ENCODE measurements at places on chromosomes 7 and 10.
A peak's percentile ranks its signal among the peaks of the same experiment; 100 is the strongest.

DNA sequence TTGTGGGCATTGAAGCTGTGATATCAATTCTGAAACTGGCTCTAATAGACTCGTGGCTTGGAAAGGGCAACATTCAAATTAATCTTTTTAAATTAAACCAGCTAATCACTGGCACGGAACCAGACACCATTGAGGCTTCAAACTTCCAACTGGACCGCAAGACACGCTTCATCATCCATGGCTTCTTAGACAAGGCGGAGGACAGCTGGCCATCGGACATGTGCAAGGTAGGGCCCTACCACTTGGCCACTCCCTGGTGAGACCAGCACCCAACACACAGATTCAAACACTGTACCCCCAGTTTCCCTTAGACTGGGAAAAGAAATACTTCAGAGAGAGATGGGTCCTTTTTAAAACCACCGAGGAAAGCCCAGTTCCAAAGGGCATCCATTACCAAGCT lies 5.1 kb downstream of the PNLIPRP2 start:
- DNase-seq: no peak

GRCh38 chr7:147579148-147579547 lies 1011.4 kb upstream of the C7orf33 start:
- DNase-seq: no peak

GRCh38 chr10:48231178-48231577 lies 43.3 kb downstream of the FRMPD2 start:
- DNase-seq: no peak

DNA sequence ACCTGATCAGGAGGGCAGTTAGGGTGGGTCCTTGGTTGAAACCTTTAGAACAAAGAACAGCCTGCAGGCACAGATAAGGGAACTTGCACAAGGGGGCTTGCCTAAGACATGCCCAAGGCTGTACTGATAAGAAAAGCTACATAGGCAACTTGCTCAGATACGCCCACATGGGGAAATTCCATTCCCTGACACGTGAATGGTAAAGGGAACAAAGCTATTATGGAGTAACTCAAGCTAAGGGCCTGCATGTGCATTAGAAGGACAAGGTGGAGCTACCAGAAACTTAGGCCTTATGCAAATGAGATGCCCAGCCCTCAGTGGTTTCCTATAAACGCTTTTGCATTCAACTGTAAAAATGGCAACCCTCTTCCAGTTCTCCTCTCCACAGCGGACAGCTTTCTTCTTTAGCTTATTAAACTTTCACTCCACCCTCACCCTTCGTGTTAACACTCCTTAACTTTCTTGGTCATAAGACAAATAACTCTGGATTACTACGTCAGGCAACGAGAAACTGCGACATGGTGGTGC lies 1192.1 kb upstream of the CELF2 start:
- no peak for DNase-seq

DNA sequence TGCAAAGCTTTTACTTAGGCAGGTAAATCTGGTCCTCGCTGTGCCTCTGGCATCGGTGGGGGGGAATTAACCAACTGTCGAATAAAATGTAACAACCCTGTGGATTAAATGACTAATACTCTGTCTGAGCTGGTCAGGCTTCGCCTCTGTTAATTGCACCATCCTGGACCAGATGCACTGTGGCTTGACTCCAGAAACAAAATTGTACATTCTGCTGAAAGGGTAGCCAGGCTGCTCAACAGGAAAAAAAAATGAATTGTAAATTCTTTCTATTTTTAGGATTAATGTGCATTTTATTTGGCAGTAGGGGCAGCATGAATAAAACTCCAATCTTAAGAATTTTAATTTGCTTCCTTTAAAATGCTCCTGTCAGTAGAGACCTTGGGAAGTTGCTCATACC lies 389.4 kb downstream of the SORCS1 start:
- DNase-seq: no peak

- no peak for DNase-seq
These were observed 93.8 kb upstream of the SMNDC1 start for GRCh38 chr10:110398419-110399105.

GRCh38 chr7:158312789-158313188 lies 274.8 kb downstream of the PTPRN2 start:
- DNase-seq: no peak

GRCh38 chr7:95435422-95435780 lies 573 bp upstream of the PON2 start:
- no peak for DNase-seq

GRCh38 chr10:70586348-70586930 lies 16.1 kb downstream of the PRF1 start:
- DNase-seq: no peak

GRCh38 chr7:84226759-84227158 lies 32.2 kb upstream of the SEMA3A start:
- no peak for DNase-seq

DNA sequence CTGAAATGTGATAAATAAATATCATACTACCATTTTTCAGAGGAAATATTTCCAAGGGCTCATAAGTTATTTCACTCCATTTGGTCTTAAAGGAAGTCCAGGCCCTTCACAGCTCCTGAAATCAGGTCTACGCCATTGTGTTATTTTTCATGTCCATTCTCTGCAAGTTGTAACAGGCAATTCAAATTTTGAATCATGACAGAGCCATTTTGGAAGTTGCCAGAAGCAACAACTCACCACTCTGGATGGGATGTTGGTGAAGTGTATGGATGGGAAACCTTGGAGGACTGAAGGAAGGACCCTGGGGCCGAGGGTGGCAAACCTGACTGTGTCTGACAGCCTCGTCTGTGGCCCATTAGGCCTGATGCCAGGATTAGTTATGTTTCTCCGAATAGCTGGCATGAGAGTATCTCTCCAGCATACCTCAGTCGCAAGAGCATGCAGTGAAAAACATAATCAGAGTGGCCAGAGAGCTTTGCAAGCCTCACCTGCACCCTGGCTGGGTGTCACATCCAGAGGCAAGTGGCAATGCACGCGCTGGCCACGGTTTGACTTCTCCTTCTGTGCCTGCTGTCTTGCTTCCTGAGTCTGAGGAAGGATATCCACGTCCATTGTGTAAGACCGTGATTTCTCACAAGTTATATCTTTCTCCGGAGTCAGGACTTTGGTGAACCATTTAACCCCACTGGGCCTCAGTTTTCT lies 87.1 kb downstream of the NRP1 start:
- DNase-seq: no peak

DNA sequence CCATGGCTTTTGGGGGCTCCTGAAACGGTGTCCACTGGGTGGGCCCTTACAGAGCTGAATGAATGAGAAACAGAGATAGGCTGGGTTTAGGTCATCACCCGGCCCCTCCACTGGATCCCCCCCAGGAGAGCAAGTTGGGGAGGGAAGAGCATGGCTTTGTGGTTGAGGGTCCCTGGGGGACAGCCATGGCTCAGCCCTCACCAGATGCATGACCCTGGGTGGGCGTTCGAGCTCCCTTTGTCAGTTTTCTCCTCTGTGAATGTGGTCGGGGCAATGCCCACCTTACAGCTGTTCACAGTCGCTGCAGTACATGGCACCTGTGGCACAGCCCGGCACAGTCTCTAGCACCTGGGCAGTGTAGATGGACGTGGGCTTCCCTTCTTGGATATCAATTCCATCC lies 40.6 kb upstream of the CXCL12 start:
- DNase-seq: no peak

DNA sequence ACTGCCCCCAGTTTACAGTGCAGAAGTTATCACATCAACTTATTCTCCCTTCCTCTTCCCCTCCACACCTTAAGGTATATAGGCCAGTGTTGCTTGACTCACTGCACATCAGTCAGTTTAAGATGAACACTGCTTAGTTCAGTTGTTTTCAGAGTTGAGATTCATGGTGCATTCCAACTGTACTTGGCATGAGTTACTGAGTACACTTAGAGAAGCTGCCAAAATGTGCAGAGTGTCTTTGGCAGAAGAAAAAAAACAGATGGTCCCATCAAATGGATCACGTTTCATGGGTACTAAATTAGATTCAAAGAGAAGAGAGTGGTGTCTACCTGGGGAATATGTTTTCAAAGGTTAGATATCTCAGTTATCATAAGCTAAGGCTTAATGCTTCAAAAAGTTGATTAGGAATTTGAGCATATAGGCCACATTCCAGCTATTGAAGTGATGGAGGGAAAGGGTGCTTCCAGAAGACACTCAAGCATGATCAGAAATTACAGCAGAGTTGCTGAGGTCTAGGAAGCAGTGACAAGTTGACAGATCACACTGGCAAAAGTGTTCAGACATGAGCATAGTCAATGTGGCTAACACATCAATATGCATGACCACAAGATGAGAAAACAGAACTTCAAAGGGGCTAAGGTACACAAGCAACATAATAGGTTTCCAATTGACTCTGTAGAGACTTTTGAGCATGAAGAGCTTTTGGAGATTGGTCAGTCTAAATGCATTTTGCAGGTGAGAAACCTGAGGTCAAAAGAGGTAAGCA lies 579.2 kb upstream of the CELF2 start:
- DNase-seq: no peak

DNA sequence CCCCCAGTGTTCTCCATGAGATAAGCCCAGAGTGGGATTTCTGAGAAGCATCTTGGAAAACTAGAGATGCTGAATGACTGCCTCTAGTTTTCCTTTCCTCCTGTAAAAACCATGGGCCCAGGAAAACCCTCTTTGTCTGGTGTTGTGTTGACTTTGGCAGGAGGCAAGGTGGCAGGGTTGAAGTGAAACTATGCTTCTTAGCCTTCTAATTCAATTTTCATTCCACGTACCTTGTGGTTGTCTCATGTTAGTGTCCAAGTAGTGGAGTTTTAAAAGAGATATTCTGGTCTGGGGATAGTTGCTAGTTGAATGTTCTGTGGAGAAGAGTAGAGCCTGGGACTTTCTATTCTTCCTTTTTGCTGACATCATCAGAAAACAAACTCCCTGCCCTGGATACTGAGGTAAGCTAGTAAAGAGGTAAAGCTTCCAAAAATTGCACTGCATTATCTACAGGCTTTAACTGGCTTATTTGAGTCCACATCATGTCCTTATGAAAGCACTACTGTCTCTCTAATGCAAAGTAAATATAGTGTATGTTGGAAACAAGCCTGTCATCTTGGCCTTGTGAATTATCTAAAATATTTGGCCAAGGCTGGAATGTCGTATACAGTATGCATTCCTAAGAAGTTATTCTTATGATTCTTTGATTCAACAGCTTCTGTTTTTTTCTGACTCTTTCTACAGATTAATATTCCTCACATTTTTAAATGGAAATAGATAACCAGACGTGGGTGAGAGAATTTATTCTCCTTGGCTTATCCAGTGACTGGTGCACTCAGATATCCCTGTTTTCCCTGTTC lies at the start of gene OR2F2:
TSS of gene OR2F2 (plus strand) at position 708 of the 800 bp plus-strand sequence. CDS start at position 708, 0 bp downstream.
- no peak for DNase-seq

- DNase-seq: peak; percentile 34
These were observed 1.4 kb downstream of the KBTBD2 start for GRCh38 chr7:32890010-32890792.

DNA sequence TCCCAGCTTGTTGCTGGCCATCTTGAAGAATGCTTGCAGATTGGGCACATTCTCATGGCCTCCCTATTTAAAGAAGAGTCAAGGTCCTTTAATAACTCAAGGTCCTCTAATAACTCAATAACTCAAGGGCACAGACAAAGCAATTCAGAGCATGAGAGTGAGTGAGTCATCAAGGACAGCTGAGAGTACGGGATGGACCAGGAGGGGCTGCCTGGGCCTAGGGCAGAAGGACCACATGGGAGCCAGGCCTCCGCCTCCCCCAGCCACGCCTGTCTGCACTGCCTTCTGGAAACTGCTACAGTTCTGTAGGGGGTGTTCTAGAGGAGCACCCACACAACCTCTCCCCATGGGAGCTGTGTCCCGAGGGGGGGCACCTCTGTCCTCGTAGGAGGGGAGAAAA lies 48.9 kb downstream of the ZNF503 start:
- DNase-seq: no peak

- DNase-seq: no peak
These were observed 534.2 kb downstream of the CCSER2 start for GRCh38 chr10:84862551-84862950.

- no peak for DNase-seq
These were observed 2.6 kb downstream of the PLEKHS1 start for GRCh38 chr10:113754125-113754524.

GRCh38 chr7:70334871-70335270 lies 736.6 kb downstream of the AUTS2 start:
- no peak for DNase-seq

DNA sequence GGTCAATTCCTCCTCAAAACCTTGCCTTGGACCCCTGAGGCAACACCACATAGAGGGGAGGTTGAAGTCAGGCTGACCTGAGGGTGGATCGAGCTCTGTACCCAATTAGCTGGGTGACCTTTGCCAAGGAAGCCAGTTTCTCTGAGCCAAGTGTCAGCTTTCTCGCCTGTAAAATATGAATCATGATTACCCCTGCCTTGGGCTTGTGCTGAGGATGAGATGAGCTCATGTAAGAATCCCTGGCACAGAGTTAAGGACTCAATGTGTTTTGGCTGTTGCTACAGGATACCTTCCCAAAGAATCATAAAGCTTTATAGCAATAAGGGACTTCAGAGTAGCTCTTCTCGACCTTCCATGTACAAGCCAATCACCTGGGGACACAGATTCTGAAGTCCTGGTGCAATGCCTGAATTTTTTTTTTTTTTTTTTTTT lies 43.5 kb upstream of the CACUL1 start:
- DNase-seq: no peak

GRCh38 chr7:22269963-22270362 lies 87.0 kb downstream of the RAPGEF5 start:
- no peak for DNase-seq

GRCh38 chr7:92904244-92905131 lies 68.1 kb upstream of the CDK6 start:
- peak; percentile 56 for DNase-seq

- DNase-seq: no peak
These were observed 19.3 kb downstream of the PAPOLB start for GRCh38 chr7:4842319-4843064.

- no peak for DNase-seq
These were observed 87.2 kb downstream of the RNF216 start for GRCh38 chr7:5694221-5694754.

DNA sequence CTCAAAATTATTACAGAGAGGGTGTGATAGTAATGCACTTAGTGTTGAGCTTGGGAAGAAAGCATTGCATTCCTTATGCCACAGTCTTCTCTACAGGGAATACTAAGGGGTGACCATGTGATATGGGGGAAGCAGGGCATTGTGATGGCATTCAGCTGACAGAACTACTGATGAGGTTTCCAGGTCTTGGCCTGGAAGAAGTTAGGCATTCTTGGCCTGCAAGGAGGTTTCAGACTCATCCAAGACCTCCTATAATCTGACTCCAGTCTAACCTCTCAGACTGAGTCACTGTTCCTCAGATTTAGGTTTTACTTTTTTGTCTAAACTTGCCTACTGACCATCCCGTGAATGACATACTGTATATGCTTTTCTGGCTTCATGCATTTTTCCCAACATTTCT lies 7.9 kb downstream of the STMP1 start:
- DNase-seq: no peak

GRCh38 chr10:3820255-3820654 lies 35.2 kb upstream of the KLF6 start:
- DNase-seq: no peak

GRCh38 chr7:157502701-157503111 lies 165.9 kb downstream of the DNAJB6 start:
- DNase-seq: no peak

DNA sequence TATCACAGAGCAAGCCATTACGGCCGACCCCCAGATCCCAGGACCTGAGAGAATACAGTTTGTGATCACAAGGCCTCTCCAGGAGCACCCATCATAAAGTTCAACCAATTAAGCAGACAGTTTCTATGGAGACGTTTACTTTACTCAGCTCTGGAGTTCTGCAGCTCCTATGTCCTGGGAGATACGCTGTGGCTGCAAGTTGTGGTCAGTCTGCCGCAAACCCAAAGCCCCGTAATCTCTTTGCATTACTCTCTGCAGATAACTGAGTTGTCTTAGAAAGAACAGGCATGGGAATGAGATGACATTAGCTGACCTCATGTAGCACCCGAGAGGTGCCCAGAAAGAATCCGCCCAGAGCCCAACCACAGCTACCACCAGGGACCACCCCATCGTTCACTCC lies 305.1 kb downstream of the FGFR2 start:
- DNase-seq: no peak

Measured in stimulated activated CD8-positive, alpha-beta memory T cell treated with anti-CD3 and anti-CD28 coated beads, Interleukin-2, amount 100 ng/mL, for 1 hour (primary cell).